Posterior vena cava (tissue), 2 donors: ENCODE measurements at places on chromosomes 1 and 21. TPM values are rescaled to one million over a fixed set of nuclear protein-coding genes. Genes with fewer than 3 reads are reported as not detected.

The TSPEAR gene
- total RNA-seq, result 0.48 TPM

- no peak for DNase-seq
Observed at GRCh38 chr1:65050735-65051134, 84.4 kb upstream of the JAK1 start.

DNA sequence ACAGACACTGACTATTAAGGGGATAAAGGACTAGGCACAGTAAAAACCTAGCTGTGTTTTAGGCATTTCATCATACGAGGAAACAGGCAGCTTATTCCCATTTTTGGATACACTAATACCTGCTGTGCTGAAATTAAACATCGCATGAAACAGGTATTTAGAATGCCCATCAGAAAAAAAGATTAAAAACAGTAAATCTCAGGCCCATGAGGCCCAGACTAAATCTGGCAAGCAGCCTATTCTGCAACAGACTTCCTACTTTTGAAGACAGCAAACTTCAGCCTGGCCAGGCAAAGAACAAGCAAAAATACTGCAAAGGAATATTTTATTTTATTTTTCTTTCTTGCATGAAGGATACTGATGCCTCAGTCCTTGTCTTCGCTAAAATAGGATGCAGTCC, 240.2 kb downstream of the LMO4 start:
- DNase-seq, result no peak

DNA sequence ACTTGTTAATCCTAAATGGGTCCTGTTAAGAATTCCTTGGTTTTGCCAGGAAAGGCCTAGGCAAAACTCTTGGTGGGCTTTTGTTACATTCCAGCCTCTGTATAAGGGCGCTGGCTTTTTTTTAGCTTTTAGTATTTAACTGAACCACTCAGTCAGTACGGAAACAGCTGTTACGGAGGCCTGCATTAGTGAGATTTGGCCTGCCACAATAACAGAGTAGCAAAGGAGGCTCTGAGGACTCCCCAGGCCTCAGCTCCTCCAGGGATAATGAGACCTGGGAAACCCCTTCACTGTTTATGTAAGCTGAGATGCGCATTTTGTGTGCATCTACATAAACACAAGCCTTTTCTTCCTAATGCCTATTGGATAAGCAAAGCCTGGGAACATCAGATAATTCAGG, 210.2 kb downstream of the APP start:
- DNase-seq, result no peak
